ENCODE measurements at places on chromosomes 7 and 10.
A peak's percentile ranks its signal among the peaks of the same experiment; 100 is the strongest.

GRCh38 chr10:74821501-74821900 is 4.9 kb upstream of the KAT6B start:
- H3K4me3 ChIP-seq, result no peak overlapping the region
- no peaks in the 10 kb centered on the region for H3K27me3 ChIP-seq
- no peak for ATAC-seq
- peak overlapping the region; percentile 100 for H3K27ac ChIP-seq

GRCh38 chr7:77587272-77587671 is 50.2 kb downstream of the PTPN12 start:
- H3K4me3 ChIP-seq, result no peak overlapping the region
- H3K27ac ChIP-seq, result no peak overlapping the region
- no peaks in the 10 kb centered on the region for H3K36me3 ChIP-seq
- H3K27me3 ChIP-seq, result no peaks in the 10 kb centered on the region
- no peaks in the 10 kb centered on the region for H3K4me1 ChIP-seq
- ATAC-seq, result no peak

GRCh38 chr10:69475433-69475830 is 24.2 kb downstream of the TSPAN15 start:
- no peaks in the 10 kb centered on the region for H3K27me3 ChIP-seq
- no peaks in the 10 kb centered on the region for H3K36me3 ChIP-seq
- no peak overlapping the region for H3K4me3 ChIP-seq
- peak overlapping the region; percentile 90 for H3K27ac ChIP-seq

GRCh38 chr7:83524277-83525075 is 124.5 kb downstream of the SEMA3E start:
- no peak overlapping the region for H3K27ac ChIP-seq
- no peak for ATAC-seq
- no peaks in the 10 kb centered on the region for H3K4me1 ChIP-seq
- H3K36me3 ChIP-seq, result no peaks in the 10 kb centered on the region

DNA sequence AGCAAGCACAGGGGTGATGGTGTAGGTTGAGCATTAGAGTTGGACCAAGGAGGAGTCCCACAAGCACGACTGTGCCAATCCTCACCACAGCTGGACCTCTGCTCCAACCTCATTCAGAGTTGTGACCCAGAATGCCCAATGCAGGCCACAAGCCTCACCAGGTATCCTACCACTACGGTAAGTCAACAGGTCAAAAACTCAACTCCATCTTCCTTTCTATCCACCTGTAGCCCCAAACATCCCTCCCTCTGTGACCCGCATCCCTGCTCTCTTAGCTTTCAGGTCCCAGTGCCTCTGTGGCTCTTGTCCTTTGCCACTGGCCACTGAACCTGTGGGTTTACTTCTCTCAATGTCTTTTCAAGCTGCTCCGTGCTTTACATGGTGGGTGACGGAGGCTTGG is 112.8 kb downstream of the PIP4K2A start:
- H3K4me3 ChIP-seq, result no peak overlapping the region
- no peaks in the 10 kb centered on the region for H3K27me3 ChIP-seq
- no peak for ATAC-seq
- no peak overlapping the region for H3K27ac ChIP-seq
